ENCODE measurements at places on chromosomes 4 and X.

GRCh38 chr4:142473218-142473959 is 372.7 kb downstream of the INPP4B start:
- DNase-seq = no peak

DNA sequence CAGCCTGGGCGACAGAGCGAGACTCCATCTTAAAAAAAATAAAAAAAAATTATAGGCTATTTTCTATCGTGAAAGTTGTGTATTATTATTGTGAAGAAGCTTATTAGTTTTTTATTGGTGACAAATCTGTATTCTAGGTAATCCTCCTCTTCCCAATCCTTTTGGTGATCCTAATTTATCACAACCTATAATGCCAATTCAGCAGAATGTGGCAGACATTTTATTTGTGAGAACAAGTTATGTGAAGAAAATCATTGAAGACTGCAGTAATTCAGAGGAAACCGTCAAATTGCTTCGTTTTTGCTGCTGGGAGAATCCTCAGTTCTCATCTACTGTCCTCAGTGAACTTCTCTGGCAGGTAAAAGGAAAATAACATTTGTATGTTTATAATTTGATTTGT is 109.4 kb upstream of the DDX3X start:
- no peak for DNase-seq

- no peak for DNase-seq
Measured at GRCh38 chr4:14790494-14790893, 211.8 kb upstream of the CPEB2 start.

GRCh38 chrX:12505127-12505526 is 286.1 kb upstream of the PRPS2 start:
- DNase-seq = no peak

DNA sequence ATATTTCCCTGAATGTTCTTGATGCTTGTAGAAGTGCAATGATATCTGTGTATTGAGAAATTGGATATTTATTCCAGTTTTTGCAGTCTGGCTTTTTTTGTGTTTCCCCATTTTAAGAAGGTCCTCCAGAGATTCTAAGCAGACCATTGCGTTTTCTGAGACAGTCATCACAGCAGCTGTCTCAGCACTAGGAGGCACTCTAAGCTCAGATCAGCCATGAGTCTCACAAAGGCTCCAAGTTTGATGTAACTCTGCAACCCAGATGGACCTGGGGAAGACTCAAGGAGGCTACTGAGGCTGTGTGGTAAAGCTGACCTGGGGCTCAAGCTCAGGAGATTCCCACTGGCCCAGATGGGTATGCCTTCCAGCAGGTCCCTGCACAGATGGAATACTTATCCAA is 89.3 kb upstream of the CYLC1 start:
- no peak for DNase-seq

DNA sequence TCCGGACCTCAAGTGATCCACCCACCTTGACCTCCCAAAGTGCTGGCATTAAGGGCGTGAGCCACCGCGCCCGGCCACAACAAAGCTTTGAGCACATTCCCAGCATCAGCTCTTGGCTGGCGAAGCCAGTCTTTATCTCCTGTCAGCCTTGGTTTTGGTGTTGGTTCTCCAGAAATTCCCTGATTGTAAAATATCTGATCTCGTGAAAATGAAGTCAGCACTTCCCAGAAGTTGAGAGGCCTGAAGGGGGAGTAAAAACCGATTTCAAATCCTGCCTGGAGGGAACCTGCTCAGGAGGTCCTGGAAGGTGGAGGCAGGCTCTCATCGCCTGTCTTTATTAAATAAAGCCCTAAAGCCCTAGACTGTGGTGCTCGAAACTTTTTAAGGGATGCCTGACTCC is 33.6 kb downstream of the PTTG2 start:
- no peak for DNase-seq

DNA sequence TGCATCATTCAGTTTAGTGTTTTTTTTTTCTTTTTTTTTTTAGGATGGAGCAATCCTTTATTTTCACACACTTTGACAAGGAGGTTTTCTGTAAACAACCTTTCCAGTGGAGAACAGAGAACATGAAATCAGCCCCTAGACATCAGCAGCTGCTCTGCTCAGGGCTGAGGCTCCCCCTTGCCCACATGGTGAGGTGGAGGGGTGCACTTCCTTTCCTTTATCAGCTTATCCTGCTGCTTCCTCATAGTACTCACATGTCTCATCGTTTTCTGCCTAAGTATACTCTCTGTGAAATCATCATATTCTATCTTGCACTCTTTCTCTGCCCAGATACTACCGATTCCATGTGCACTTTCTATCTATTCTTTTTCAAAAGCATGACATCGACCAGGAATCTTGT is 47.6 kb upstream of the PRSS12 start:
- no peak for DNase-seq

GRCh38 chrX:150700107-150700506 is 6.9 kb downstream of the MTMR1 start:
- no peak for DNase-seq

GRCh38 chrX:11585174-11585573 is 80.5 kb downstream of the ARHGAP6 start:
- DNase-seq = no peak

DNA sequence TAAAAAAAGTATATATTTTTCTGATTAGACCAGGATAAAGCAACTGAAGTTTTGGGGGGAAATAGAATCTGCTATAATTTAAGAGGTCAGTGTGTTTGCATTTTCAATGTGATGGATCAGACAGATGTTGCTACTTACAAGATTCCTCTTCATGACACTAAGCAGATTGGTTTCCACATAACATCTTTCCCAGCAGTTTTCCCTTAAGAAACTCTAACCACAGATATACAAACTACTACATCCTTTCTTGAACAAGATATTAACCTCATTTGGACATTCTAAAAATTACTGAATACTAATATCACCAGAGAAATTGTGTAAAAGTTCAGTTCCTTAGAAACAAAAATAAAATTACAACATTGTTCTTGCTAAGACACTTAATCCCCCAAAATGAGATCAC is 106.7 kb upstream of the GUCY1A1 start:
- DNase-seq = no peak

- DNase-seq = no peak
Measured at GRCh38 chrX:19885732-19886131, 1.7 kb downstream of the SH3KBP1 start.

DNA sequence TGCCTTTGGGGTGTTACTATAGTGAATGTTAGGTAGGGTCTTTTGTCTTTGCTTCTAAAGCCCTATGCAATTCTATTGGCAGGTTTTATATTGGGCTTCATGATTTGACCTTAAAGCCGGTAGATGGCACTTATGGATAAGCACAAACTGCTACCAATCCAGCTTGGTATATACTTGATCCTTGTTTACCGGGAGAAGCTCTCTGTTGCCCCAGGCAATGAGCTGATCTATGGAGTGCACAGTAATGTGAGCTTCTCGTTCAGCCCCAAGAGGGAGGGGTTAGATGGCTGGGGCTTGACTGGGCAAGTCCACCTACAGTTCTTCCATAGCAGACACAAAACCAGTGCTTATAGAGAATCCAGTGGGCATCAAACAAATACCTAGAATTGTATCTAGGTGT is 287.2 kb upstream of the CT83 start:
- DNase-seq = no peak

DNA sequence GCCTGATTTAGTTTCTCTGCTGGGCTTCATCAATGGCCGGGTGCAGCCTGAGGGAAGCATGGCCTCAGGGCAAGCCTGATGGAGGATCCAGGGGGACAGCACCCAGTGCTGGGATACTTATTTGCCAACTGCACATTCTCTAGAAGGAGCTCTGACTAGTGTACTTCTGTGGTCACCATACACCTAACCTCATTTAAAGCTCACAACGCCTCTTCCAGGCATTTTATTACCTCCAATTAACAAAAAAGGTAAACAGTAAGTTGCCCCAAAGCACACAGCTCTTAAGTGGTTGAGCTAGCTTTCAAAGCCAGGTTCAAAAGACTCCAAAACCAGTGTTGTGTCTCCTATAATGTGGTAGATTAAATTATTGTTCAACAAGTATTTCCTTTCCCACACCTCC is 26.8 kb upstream of the ATXN3L start:
- no peak for DNase-seq

GRCh38 chr4:148874331-148874730 is 432.1 kb upstream of the NR3C2 start:
- DNase-seq = no peak

DNA sequence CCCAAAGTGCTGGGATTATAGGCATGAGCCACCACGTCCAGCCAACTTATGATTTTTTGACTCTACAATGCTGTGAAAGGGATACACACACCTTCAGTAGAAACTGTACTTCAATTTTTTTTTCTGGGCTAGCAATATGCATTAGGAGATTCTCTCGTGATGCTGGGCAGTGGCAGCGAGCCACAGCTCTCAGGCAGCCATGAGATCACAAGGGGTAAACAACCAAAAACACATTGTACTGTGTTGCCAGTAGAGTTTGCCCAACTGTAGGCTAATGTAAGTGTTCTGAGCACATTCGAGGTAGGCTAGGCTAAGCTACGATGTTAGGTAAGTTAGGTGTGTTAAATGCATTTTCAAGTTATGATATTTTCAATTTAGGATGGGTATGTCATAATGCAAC is 25.7 kb downstream of the RAB33A start:
- DNase-seq = no peak

DNA sequence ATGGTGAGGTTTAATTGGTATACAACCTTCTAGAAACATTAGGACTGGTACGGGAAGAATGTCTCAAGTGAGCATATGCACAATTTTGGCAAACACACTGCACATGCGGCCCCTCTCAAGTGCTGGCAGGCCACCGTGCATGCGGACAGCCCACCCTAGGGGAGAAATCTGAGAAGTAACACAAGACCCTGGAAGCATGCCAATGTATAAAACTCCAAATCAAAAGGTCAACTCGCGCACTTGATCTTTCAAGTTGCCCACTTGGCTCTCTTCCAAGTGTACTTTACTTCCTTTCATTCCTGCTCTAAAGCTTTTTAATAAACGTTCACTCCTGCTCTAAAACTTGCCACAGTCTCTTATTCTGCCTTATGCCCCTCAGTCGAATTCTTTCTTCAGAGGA is 488.3 kb downstream of the CFAP47 start:
- DNase-seq = no peak

GRCh38 chr4:55251342-55251741 is 94.7 kb upstream of the SRD5A3 start:
- no peak for DNase-seq

DNA sequence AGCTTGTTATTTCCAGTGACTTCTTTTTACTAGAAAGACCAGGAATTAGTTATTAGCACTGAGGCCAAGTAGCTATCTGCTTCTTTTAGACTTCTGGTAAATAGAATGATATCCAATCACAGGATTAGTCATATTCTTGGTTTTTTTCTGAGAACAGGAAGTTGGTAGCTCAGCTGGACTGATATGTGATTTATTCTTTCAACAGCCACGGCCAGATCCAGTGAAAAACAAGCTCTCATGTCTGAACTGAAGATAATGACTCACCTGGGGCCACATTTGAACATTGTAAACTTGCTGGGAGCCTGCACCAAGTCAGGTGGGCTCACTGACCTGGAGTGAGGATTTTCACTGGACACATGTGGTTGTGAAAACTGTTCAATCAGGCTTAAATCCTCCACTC is 48.6 kb downstream of the PDGFRA start:
- no peak for DNase-seq

- DNase-seq = no peak
Measured at GRCh38 chr4:142559986-142560385, 286.1 kb downstream of the INPP4B start.

Measured in upper lobe of left lung (tissue), 6 donors.